ENCODE measurements at places on chromosomes 11 and 22.

GRCh38 chr22:21762712-21763581, 27.4 kb upstream of the YPEL1 start:
- DNase-seq = no peak

- DNase-seq = no peak
Observed at GRCh38 chr11:121270001-121270678, 22.4 kb upstream of the SC5D start.

DNA sequence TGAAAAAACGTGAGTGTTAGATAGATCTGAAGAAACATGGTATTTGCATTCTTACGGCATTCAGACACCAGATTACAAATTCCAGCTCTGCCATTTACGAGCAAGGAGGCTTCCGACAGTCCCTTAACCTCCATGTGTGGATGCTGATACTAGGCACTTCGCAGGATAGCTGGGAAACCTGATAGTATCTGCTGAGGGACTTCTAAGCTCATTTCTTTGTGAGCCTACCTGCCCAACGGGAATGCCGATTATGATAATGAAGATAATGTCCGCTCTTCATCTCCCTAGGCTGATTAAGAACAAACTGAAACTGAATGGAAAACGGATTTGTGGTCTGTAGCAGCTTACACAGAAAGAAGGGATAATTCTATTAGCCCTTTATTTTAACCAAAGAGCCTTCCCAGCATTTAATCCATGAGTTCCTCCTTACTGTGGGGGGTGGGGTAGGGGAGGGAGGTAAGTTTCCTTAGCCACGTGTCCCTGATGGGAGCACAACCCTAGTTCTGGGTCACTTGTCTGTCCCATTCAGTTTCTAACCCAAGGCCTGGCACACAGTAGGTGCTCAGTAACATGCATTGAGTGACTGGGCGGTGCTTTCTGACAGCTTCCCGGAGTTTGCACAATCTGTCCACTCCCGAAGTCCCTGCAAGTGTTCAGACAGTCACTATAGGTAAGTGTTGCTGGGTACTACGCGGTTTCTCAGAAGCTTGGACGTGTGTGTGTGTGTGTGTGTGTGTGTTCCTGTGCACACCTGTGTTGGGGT, 39.2 kb downstream of the CD6 start:
- no peak for DNase-seq

GRCh38 chr11:96187822-96188221, 155.2 kb downstream of the MAML2 start:
- DNase-seq = no peak

GRCh38 chr11:94141511-94142307, 13.1 kb downstream of the PANX1 start:
- no peak for DNase-seq

- peak; percentile 77 for DNase-seq
Observed at GRCh38 chr22:21590809-21591641, 23.5 kb downstream of the UBE2L3 start.

Data from NCI-H2171 treated with DMSO at 0.1 percent for 48 hours (cell line).